ENCODE measurements at places on chromosomes 5 and 9.

DNA sequence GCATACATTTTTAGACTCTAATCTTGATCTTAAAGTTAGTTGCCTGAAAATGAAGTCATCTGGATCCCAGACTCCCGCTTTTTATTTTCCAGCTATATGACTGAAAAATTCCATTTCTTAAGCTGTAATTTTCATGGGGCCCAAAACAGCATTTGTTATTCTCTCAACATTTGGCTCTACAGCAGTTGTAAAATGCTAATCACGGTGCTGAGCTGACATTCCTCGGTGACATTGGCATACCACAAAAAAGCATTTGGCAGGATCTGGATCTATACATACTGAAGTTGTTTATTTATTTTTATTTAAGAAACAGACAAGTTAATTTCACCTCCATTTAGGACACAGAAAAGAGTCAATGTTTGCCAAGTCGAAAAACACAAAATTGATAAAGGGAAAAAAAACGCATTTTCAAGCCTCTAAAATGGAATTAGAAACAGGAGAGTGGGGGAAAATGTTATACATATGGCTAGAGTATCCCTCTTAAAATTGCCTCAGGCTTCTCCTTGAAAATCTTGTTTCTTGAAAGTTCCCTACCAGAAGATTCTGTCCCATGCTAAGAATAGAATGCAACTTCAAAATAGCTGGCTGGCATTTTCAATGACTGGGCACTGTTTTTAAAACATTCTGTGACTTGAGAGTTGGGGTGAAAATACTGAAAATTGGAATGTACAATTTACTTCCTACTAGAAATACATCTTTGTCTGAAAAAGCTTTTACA, 207.5 kb upstream of the TBCA start:
- no peak for DNase-seq

GRCh38 chr5:96857454-96857853, 18.8 kb upstream of the ERAP2 start:
- DNase-seq, result no peak

DNA sequence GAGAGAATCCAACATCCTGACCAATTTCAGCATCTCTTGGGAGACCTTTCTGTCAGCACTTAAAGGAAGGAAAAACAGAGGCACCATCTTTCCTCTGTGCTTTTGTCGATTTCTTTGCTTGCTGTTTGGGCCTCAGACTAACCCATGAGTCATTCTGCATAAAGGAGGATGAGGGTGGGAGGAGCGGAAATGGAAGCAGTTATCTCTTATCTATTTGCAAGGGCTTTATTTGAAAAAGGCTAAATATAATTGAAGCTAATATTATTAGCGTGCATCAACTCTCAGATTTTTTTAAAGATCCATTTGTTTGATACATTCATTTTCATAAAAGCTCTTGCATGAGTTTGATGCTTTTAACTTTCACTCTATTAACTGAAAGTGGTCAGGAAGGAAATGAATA, 72.9 kb downstream of the ZNF622 start:
- DNase-seq, result peak; percentile 5

- DNase-seq, result peak; percentile 47
These were observed 98.4 kb downstream of the LIX1 start for GRCh38 chr5:97044052-97044451.

DNA sequence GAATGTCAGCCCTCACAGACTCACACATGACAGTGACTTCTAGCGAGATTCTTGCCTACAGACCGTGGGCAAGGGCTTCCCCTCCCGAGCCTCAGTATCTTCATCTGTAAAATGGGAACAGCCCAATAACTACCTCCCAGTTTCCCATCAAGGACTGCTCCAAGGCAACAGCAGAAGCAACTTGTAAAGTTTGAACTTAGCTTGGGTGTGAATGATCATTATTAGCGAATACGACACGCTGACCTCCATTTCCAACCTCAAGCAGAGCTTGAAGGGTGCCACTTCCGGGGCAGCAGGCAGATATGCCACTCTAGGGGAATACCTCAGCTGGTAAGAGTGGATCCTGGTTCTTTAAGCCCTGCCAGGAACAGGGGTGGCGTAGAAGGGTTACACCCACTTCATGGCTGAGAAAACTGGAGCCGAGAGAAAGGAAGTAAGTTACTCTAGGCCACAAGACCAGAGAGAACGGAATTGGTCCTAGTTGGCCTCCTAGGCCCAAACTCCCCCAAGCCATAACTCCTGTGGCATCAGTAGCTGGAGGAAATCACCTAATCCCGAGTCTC, 2.0 kb downstream of the RNF44 start:
- DNase-seq, result peak; percentile 56

DNA sequence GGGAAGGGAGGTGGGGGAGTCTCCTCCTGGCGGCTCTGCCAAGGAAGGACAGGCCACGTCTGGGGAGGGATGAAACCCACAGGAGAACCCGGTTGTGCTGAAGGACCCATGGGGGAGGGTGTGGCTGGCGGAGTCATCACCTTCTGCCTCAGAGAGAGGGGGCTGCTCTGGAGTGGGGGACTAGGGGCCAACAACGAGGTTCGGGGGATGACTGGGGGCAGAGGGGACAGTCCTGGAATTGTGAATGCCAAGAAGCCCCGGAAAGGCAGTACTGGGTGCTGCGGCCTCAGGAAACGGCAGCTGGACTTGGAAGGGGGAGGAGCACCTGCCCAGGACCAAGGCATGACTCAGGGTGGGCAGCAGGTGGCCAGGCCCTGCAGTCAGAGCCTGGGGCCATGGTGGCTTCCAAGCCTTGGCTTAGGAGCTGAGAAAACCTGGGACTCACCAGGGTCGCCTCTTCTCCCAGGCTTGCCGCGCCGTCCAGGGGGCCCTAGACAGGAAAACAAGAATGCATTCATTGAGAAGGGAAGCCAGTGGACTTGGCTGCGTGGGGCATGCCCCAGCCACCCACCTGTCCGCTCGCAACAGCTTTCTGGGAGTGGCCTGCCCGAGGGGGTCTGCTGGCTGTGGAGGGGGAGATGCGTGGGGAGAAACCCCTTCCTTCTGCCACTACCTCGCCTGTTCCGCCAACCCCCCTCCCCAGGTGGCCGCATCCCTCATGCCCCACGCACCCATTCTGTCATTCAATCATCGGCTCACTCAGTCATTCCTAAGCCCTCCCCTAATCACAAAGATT, 74.0 kb upstream of the PHYKPL start:
- no peak for DNase-seq

DNA sequence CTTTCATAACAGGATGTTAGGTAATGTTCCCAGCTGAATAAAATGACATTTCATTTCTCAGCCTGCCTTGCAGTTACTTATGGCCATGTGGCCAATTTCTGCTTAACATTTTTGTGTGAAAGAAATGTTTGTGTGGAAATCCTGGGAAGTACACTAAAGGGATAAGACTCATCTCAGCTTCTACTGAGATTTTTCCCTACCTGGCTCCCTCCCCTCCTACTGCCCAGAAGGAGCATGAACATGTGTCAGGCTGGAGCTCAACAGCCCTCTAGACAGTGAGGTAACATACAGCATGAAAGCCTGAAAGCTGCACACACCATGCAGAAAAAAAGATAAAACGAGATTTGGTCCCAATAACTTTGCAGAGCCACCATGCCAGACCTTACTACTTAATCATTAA, 288.4 kb upstream of the COX7C start:
- no peak for DNase-seq

GRCh38 chr9:89902450-89903140, 297.8 kb downstream of the GADD45G start:
- peak; percentile 55 for DNase-seq

GRCh38 chr5:148000036-148000435, 63.7 kb upstream of the SPINK5 start:
- DNase-seq, result no peak

GRCh38 chr5:98105681-98106080, 667.8 kb upstream of the RGMB start:
- DNase-seq, result no peak

GRCh38 chr5:62182802-62183201, 123.2 kb upstream of the KIF2A start:
- DNase-seq, result no peak

DNA sequence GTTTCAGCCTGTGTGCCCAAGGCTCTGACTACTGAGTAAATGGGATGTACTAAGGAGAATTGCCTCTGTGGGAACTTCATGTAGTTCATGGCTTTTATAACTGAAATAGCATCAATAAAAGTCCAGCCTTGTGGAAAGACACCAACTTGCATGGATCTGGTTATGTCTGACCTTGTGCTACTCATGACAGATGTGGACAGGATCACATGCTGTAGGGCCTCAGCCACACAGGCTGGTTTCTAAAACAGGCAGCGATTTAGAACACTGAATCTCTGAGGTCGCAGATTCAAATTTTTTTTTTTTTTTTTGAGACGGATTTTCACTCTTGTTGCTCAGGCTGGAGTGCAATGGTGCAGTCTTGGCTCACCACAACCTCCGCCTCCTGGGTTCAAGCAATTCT, 66.5 kb upstream of the SPIN1 start:
- DNase-seq, result no peak

- DNase-seq, result no peak
These were observed 70.6 kb downstream of the DOCK2 start for GRCh38 chr5:169707686-169708085.

DNA sequence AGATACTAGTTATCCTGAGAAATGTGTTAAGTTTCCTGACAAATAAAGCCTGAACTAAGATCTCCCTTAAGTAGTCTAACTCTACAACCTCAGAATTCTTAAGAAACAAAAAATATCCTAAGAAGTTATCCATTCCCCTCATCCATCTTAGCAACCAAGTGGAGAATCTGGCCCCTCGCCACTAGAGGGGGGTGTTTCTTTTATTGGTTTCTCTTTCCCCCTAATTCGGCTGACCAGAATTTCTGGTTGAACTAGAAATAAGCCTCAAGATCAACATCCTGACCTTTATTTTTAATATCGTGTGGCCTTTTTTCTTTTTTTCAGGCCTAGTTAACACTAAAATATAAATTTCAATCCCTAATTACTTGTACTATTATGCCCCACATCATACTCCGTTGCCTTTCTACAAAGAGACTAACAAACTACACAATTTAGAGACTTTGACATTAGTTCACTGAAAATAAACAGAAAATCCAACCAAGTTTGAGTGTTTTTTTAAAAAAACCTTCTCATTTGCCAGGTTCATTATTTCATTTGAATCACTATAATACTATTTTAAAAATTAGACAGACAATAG, 14.3 kb upstream of the NR4A3 start:
- DNase-seq, result peak; percentile 72

DNA sequence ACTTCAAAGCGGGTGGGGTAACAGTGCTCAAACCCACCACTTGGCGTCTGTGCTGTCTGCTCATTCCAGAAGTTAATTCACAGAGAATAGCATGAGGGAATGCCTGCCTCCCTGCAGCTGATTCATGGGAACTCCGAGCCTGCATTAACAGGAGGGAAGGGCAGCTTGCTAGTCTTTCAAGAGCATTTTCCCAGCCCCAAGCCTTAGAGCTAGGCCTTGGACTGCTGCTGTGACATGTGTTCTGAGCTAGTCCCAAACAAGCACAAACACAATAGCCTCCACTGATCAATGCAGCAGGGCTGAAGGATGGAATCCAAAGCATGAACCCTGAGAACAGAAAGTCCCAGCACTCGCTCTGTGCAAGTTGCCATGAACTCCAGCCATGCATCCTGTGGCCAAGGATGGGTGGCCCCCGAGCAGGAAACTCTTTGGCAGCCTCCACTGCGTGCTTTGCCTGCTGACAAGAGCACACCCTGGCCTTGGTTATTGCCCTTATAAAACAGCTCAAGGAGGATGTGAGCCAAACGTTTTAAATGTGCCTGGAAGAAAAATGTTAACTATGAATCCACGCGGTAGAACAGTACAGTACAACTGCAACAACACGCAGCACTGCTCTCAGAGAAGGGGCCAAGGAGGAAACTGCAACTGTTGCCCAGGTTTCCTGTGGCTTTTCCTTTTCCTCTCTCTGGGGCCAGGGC, 653.1 kb upstream of the KLF4 start:
- peak; percentile 83 for DNase-seq

DNA sequence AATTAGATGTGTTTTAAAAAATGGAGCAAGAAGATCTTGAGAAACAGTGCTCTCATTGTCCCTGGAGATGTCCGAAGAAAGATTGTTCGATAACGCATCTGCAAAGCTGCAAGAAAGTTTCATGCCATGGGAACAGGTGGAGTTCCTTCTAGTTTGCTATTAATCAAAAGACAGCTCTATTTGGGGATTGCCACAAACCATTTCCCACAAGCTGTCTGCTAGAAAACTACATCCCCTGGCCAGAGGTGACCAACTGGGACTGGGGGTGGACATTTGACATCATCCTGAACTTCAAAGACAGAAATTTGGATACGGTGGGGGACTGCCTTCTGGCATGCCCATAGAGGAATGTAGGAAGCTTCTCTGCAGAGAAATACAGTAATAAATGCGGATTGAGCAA, 50.8 kb upstream of the OSMR start:
- no peak for DNase-seq

- no peak for DNase-seq
These were observed 15.1 kb downstream of the PRKACG start for GRCh38 chr9:68998812-68999211.

DNA sequence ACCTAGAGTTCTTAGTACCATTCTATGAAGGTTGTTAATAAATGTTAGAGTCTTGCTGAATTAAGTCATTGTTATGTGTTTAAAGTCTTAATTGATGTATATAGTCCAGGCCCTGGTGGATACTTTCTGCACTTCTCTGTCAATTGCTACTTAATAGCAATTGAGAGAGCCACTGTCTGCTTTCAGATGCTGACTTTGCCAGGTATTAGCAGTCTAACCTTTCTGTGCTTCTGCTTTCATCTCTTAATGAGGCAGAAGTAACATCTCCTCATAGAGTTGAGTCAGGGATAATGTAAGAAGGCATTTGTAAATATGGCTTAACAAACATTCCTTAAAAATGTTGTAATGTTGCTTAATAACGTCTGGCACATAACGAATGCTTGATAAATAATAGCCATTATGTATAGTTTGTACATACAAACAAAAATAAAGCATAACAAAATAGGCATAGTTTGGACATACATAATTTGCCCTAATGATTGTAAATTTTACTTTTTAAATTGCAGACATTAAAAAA, 28.3 kb downstream of the RASGRF2 start:
- DNase-seq, result no peak

GRCh38 chr5:31605920-31606319, 33.0 kb upstream of the PDZD2 start:
- no peak for DNase-seq

DNA sequence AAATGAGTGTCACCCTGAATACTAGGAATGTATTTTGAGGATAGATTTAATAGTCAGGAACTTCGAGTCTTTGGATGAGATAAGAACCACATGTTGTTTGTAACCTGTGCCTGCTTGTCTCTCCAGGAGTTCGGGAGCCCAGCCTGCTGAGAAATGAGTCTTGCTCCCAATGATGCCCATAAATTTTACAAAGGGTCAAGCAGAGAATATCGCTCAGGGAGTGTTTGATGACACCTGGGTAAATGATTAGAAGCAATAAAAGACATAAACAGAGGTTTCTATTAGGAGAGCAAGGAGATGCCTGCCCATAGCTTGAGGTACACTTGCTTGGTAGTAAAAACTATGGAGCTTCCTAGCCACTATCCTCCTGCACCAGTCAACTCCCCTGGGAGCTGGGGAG, 46.9 kb upstream of the KLF4 start:
- no peak for DNase-seq

- no peak for DNase-seq
These were observed 2.4 kb upstream of the PTPN3 start for GRCh38 chr9:109500421-109500974.

- DNase-seq, result no peak
These were observed 25.9 kb downstream of the GALNT12 start for GRCh38 chr9:98833090-98833956.
